ACHN (cell line): ENCODE measurements at places on chromosomes 1 and 21.
A peak's percentile ranks its signal among the peaks of the same experiment; 100 is the strongest.

- DNase-seq: no peak
Measured at GRCh38 chr1:111294390-111294789, 3.7 kb downstream of the CHIA start.

- DNase-seq: no peak
Measured at GRCh38 chr1:106817575-106817974, 238.9 kb upstream of the PRMT6 start.

- no peak for DNase-seq
Measured at GRCh38 chr1:205328476-205328875, 6.9 kb upstream of the NUAK2 start.

GRCh38 chr1:8602471-8603219, 214.8 kb downstream of the RERE start:
- no peak for DNase-seq

DNA sequence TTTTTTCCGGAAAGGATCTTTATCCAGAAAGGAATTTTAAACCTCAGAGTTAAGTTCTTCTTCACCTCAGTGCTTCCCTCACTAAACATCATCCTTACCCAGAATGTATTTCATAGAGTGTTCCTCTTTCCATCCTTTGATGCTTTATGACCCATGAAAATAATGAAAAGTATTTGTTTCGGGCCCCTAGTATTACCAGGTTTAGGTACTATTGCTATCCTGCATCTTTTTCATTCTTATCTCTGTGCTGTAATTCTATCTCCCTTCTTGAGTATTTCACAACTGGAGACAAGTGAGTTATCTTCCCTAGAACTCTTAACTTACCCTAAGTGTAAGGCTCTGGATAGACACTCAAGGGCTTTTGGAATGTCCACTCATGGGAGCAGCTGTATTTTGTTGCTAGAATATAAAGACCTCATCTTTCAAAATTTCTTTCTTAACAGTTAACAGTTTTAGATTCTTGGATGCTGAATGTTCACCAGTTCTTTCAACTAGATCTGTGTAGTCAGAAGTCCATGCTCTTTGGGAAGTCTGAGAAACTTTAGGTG, 26.2 kb downstream of the UCK2 start:
- no peak for DNase-seq

DNA sequence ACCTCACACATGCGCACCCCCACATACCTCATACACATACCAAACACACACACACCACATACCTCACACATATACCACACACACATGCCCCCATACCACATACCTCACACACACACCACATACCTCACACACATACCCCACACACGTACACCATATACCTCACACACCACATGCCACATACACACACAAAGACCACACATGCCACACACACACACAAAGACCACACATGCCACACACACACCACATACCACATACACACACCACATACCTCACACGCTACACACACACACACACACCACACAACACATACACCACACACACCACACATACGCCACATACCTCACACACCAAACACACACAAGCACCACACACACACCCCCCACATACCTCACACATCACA, 30.0 kb downstream of the HIVEP3 start:
- DNase-seq: no peak

DNA sequence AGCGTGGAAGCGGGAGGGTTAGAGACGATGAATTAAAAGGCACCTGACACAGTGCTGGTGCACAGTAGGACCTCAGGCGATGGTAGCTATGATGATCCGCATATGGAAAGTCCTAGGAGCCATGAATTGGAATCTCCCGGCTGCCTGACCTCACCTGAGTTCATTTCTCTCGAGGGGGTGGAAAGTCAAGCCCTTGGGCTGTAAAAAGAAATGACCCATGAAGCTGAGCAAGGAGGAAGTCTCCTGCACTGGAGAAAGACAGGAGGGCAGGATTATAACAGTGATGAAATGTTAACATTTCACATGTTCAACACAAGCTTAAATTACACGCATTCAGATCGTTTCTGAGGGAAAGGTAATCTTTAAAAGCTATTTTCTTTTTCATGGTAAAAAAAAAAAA, 481.2 kb downstream of the MATN1 start:
- DNase-seq: no peak

DNA sequence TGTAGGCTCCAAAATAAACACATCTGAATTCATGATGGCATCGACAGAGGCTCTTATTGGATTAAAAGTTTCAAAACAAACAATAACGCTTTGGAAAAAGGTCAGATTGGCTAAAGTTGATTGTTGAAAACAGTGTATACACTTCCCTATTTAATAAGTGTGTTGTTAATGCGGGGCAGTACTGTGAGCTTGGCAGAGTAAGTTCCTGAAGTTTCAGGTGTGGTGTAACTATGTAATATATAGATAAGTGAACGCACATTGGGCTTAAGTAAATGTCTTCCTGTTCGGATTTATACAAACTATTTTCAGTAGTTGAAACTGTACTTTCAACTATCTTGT, 810 bp downstream of the ZBTB37 start:
- no peak for DNase-seq

DNA sequence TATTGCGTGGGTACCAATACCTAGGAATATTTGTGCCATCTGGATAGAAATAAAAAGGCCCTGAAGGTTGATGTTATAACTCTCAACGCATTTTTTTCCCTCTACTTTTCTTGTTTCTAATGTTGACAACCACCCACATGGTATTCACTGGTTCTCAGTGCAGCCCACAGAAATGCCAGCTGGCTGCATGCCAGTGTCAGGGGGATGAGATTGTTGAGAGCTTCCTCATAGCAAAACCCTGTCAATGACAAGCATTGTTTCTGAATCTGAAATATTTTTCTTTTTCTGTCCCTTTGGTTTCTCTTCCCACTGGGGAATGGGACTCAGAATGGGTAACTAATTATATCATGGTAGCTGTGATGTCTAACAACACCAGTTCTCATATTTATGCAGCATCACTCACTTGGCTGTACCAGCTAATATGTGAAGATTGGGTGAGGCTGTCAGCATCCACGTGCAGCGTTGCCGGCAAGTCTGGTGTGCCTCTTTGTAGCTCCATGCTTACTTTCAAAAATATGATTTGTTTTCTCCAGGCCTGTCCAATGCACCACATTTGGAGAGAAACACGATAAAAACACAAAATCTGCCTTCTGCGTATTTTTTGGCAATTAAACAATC, 284.6 kb downstream of the PTBP2 start:
- DNase-seq: peak; percentile 54

- no peak for DNase-seq
Measured at GRCh38 chr1:185409345-185409744, 92.3 kb upstream of the IVNS1ABP start.

DNA sequence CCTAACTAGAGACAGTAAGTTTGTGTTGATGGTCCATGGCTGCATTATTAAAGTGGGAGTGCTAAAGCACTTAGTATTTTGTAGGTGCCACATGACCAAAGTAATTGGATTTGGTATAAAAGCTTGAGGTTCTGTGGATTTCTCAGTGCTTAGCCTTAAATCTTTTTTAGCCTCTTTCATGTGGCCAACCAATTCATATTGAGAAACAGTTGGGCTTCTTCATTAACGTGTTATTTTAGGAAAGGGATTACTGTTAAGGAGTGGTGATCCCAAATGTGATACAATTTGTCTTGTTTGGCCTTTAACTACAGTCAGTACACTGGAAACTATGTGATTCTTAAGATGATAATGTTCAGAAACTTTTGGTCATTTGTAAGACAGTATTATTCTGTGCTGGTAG, 25.5 kb downstream of the MAN1A2 start:
- DNase-seq: no peak

DNA sequence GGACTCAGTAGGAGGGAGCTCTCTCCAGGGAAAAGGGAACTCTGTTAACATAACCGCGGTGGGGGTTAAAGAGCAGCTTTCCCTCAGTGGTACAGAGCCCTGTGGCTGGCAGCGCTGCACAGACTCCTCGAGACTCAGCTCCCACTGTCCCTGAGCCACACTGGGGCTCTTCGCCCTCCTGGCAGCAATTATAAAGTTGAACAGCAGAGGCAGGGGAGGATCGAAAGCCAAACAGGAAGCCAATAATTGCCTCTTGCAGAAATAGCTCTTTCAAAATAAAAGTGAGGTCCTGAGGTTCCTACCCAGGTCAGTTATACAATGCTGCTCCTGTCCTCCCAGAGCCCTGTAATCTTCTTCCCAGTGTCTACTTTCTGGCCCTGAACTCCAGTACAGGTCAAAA, 77.0 kb downstream of the FAM78B start:
- no peak for DNase-seq

DNA sequence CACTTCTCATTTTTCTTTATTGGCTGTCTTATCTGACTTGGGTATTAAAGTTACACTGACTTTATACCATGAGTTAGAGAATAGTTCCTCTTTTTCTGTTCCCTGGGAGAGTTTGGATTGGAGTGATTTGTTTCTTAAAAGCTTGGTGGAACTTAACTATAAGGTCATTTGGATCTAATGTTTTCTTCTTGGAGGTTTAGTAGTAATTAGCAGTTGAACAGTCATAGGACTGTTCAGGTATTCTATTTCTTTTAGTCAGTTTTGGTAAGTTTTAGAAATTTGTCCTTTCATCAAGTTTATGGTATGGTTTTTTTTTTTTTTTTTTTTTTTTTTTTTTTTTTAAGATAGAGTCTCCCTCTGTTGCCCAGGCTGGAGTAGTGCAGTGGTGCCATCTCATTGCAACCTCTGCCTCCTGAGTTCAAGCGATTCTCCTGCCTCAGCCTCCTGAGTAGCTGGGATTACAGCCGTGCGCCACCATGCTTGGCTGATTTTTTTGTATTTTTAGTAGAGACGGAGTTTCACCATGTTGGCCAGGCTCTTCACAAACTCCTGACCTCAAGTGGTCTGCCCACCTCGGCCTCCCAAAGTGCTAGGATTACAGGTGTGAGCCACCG, 6.3 kb downstream of the TTC3 start:
- peak; percentile 39 for DNase-seq

GRCh38 chr21:33661146-33661545, 18.8 kb downstream of the ITSN1 start:
- DNase-seq: no peak
